Inflammatory macrophage (primary cell): ENCODE measurements at places on chromosomes 1 and 21.

DNA sequence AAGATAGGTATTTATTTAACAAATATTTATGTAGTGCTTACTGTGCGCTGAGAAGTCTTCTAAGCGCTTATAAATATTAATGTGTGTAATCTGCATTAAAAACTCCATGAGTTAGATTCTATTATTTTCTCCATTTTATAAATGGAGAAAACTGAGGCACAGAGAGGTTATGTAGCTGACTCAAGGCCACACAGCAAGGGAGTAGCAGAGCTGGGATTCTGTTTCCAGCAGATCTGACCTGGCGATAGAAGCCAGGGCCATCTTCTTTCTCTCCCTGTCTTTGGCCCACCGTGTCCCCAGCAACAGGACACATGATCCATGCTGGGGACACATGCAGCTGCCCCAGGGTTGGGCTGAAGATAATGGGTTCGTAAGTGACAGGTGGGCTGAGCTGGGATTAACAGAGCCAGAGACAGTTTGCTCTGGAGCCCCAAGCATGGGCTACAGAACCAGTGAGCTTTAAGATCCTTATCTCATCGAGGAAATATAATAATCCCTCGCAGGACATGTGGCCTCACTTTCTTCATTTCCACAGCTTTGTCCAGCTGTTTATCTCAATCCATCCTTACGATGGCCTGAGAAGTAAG lies 30.3 kb downstream of the IGSF21 start:
- DNase-seq, result no peak

DNA sequence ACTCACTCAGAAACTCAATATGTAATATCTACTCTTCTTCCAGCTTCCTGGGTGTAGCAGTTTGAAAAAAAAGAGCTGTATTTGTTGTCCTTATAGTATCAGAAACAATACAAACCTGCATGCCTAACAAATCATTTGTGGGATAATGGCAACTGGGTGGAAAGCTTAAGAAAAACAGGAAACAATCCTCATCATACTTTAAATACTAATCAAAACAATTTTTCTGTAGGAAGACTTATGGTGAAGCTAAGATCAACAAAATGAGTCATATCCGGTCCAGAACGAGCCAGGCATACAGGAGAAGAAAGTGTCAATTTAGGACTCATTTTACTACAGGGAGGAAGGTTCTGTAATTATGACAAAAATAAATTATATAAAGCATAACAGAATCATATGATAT lies 181.8 kb upstream of the ADGRL4 start:
- no peak for DNase-seq

DNA sequence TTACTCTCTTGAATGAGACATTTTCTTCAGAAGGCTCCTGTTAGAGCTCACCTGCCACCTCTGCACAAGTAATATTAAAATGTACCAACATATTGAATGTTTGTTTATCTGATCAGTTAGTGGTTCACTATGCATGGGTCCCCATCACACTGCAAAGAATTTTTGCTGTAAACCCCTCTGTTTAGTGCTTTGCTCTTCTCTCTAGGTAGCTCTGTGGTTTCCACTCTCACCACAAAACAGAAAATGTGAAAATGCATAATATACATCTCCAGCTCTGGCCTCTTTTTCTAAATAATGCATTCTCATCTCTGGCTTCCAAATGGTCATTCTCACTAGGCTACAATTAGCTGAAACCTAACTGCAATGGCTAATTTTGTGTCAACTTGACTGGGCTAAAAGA lies 176.7 kb downstream of the TRIM33 start:
- no peak for DNase-seq

GRCh38 chr1:1300352-1300739 lies 7.4 kb downstream of the ACAP3 start:
- no peak for DNase-seq

DNA sequence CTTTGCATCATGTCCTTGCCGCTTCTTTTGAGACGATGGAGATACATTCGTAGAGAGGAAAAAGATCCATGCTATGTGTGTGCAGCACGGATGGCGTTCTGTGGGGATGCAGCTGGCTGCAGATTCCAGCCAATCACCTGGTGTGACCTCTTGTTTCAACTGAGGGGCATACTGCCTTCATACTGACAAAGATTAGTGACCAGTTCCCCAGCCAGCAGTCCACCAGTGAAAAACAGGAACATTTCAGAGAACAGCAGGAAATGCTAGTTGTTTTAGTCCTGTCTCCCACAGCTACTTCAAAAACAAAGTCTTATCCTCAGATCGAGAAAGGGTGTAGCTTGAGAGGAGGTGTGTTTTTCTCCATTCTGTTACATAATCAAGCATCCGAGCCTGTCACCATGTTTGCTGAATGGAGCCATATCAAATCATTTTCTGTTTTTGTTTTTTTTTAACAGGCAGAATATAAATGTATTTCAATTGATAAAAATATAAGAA lies 255.7 kb upstream of the FMN2 start:
- no peak for DNase-seq

DNA sequence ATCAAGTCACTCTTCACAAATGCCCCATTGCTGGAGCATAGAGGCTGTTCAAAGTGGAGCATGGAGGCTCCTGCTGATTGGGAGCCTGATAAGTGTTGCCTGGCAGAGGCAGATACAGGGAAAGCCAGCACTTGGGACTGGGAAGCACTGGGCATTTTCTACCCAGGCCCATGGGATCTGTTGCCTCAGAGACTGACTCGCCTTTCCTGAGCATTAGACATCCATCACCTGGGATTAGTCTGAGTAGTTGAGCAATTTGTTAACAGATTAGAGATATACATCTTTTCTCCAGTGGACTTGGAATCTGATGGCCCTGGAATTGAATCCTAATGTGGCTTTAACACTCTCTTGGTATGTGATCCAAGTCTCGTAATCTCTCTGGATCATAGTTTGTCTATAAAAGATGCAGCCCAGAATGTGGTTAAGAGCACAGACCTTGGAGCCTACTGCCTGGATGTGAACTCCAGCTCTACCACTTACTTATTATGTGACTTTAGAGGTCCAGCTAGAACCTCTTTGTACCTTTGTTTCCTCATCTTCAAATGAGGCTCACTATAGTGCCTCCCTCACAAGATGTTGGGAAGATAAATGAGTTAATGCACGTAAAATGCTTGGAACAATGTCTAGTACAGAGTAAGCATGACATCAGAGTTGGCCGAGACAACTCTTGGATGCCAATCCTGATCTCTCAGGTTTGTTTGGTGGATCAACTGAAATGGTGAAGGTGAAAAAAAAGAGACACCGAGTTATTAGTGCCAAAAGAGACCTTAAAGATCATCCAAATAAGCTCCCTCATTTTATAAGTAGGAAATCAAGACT lies 38.3 kb upstream of the NRDC start:
- DNase-seq, result no peak

DNA sequence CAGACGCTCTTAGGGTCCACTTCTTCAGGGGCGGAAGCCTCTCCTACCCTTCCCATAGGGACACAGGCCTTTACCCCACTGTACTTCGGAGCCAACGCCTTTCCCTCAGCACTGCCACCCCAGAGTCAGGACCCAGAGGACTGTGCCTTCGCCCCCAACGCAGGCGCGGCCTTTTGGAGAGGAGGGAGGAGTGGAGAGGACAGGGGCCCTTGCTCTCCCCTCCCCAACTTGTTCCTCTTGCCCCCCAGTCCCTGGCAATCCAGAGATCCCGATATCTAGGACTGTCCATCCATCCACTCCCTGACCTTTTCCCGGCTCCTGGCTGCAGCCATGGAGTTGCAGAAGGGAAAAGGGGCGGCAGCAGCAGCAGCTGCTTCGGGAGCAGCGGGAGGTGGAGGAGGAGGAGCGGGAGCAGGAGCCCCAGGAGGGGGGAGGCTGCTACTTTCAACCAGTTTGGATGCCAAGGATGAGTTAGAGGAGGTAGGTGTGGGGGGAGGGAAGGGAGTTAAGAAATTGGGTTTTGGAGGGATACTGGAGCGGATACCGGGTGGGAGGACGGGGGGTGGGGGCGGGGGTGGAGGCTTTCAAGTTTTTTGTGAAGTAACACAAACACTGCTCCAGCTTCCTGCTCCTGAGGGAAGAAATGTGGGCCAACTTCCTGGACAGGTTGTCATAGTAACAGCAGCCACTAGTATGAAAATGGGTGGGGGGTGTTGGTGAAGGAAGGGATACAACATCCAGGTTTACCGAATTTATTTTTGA lies 636 bp downstream of the INTS3 start:
- DNase-seq, result peak; percentile 29

- no peak for DNase-seq
Observed at GRCh38 chr1:150441121-150441520, 46.1 kb upstream of the TARS2 start.

GRCh38 chr1:34977210-34977471 lies 8.0 kb downstream of the TMEM35B start:
- no peak for DNase-seq

DNA sequence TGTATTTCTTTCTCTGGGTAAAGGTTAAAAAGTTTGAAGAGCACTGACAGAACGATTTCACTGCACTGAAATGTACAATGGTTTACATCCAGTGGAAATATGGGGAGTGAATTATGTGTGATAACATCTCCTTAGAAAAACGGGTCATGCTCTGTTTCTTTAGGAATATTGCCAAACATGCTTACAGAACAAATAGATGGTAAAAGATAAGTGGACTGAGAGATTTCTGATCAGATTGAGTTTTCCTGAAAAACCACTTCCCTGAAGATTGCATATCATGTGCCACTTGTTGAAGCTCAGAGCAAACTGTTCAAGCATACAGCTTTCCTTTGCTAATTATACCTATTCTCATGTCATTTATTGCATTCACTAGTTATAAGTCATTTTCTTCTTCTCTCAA lies 29.9 kb upstream of the DISP1 start:
- DNase-seq, result no peak

GRCh38 chr1:14742181-14742980 lies 143.9 kb downstream of the KAZN start:
- DNase-seq, result peak; percentile 74

DNA sequence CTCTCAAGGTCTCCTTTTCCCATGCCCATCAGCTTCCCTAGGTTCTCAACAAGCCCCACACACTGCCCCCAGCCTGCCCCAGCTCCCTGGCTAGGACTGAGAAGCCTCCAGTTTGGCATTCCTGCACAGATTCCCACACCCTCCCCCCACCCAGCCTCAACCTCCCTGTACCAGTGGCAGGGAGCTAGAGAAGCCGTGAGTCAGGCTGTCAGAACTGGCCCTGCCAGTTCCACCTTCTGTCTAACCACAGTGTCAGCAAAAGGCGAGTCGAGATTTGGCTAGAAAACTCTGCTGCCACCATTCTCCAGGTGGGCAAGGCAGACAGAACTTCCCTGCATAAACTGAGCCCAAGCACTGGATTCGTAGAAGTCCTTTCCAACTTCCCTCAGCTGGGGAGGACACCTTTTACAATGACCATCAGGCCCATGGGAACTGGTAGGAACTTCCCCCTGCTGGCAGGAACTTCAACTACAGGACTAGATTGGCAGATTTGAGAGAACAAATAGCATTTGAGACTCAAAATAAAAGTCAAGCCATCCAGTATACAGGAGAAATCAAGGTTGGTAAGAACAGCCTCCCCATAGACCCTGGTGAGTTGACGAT lies 31.0 kb downstream of the TNNT2 start:
- DNase-seq, result peak; percentile 56

GRCh38 chr1:7398982-7399381 lies 372.1 kb upstream of the VAMP3 start:
- no peak for DNase-seq

DNA sequence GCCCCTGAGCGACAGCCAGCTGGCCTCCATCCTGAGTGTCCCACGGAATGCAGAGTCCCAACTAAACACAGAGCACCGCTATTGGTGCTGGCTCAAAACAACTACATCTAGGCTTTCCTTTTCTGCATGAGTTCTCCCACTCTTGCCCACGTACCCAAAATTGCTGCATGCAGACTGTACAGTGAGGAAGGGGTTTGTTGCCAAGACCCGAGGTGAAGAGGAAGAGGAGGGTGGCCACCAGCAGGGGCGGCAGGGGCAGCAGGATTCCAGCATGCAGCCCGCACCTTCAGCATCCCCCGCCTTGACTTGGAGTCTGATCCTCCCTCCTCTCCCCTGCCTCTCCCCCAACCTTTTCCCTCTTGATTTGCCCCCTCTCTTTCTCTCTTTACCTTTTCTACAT lies 8.0 kb downstream of the S100A9 start:
- DNase-seq, result no peak

GRCh38 chr1:2290595-2291510 lies 62.7 kb downstream of the SKI start:
- peak; percentile 97 for DNase-seq

DNA sequence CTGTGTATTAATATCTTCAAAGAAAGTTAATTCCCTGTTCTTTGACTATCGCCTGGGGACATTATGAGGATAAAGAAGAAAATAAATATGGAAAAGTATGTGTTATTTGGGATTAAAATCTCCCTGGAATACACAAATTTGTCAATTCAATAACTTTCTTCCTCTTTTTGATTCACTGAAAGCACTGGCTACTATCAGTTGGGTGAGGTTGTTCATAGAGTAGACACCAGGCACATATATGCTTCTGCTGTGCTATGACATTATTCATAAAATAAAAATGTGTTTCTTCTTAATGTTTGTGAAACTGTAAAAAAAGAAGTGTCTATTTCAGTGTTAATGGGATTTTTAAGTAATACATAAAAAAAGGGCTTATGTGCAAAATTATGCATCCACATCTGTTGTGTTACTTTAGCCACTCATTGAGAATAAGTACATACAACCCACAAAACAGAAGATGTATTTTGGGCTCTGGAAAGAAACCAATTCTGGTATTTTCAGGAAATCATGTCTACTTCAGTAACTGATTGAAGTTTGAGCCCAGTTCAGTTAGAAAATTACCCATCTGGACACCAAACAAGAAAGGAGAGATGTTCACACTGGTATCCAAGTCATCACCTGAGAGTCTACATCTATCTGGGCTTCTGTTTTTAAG lies 169.4 kb downstream of the GABPA start:
- DNase-seq, result no peak

- DNase-seq, result no peak
Observed at GRCh38 chr1:29924017-29924431, 687.7 kb downstream of the PTPRU start.

GRCh38 chr1:211648980-211649934 lies 26.2 kb downstream of the NEK2 start:
- DNase-seq, result peak; percentile 50

DNA sequence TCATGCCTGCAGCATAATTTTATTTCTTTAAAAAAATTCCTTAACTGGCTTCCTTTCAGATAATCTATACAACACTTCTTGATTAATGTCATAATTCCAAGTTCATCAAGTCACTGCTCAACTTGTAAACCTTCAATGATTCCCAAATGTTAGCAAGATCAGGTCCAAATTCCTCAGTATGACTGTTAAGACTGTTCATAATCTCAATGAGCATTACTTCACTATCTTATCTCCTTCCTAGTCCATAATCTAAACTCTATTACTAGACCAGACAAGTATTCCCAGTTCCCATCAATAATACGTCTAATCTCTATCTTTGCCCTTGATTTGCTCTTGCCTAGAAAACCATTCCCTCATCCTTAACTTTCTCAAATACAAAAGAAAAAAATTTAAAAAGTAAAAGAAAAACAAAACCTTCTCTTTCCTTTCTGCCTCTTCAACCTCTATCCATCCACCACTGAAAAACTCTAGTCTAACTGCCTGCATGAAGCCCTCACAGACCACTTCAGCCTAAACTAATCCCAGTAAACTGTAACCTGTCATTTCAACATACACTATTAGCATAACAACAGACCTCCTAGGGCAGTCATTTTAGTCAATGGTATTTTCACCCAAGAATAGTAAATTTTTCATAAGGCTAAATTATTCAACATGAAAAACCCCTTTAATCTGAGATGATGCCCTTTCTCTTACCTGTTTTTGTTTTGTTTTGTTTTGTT lies 15.5 kb downstream of the LUZP1 start:
- DNase-seq, result no peak

- DNase-seq, result peak; percentile 32
Observed at GRCh38 chr1:185568155-185569123, 165.8 kb upstream of the HMCN1 start.
